Ascending aorta (tissue), 2 donors: ENCODE measurements at places on chromosomes 1 and 21.

GRCh38 chr1:185324118-185324517 is 7.1 kb upstream of the IVNS1ABP start:
- DNase-seq: no peak

GRCh38 chr1:6010554-6010953 is 18.3 kb upstream of the NPHP4 start:
- DNase-seq: no peak

GRCh38 chr1:69123486-69123885 is 444.2 kb upstream of the LRRC7 start:
- DNase-seq: no peak

DNA sequence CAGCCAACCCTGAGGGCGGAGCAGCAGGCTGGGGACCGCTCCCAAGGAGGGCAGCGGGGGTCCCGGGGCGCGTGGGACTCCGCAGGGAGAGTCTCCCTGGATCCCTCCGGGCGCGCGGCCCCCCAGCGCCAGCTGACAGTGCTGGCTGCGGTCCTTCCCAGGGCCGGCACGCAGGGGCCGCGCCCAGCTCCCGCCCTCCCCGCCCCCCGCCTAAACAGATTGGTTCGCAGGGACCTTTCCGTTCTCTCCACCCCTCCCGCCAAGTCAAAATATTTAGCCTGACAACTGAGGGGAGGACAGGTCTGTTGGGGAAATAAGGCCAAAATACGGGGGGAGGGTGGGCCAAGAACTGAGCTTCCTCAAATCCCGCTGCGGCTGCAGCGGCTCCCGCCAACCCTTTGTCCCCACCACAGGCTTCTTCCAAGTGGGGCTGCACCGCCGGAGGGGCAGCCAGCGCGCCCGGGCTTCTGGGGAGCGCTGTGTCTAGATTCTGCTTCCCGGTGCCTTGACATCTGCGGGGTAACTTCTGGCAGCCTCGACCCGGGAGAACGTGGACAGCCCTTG is at the start of gene INSRR:
TSS of gene INSRR (minus strand) at position 159 of the 564 bp plus-strand sequence. CDS start 496 bp downstream, outside the sequence.
- no peak for DNase-seq

DNA sequence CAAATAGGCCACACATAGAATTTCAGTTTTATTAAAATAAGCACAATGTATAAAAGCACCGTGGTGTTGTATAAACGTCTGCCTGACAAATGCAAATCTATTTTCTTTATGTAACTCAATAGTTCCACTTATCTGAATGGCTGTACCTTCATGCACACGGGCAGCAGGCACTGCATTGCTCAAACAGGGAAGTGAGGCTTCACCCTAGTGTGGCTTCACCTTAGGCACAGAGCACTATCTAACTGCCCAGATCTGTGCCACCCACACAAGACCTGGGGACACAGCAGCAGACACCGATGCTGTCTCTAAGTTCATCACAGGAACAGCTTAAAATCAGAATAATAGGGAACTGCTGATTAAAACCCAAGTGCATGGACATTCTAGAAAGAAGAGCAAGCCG is 6.0 kb upstream of the KNCN start:
- no peak for DNase-seq

DNA sequence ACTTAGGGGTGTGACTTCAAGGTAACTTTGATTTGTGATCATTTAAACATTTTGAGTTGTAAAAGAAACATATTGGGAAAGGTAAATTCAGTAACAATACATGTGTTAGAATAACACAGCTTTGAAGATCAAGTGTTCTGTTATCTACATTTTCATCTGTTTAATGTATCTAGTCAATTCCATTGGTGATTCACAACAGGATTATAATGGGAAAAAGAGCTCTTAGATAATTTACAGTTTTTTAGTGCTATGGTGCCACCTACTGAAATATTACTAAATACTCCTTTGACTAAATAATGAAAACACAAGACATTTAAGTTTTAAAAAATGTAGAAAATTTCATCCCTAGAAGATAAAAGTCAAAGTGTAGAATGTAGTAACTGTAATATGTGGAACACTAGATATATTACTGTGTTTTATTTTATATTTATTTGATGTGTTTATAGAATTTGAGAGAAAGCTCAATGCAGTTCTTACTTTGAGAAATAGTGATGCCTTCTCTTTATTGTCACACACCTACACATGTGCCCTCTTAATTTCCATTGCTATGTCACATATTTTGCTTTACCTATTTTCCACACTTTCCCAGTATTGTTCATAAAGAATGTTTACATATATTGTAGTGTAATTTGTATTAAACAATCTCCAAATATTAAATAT is 47.4 kb downstream of the PTPRC start:
- DNase-seq: no peak

DNA sequence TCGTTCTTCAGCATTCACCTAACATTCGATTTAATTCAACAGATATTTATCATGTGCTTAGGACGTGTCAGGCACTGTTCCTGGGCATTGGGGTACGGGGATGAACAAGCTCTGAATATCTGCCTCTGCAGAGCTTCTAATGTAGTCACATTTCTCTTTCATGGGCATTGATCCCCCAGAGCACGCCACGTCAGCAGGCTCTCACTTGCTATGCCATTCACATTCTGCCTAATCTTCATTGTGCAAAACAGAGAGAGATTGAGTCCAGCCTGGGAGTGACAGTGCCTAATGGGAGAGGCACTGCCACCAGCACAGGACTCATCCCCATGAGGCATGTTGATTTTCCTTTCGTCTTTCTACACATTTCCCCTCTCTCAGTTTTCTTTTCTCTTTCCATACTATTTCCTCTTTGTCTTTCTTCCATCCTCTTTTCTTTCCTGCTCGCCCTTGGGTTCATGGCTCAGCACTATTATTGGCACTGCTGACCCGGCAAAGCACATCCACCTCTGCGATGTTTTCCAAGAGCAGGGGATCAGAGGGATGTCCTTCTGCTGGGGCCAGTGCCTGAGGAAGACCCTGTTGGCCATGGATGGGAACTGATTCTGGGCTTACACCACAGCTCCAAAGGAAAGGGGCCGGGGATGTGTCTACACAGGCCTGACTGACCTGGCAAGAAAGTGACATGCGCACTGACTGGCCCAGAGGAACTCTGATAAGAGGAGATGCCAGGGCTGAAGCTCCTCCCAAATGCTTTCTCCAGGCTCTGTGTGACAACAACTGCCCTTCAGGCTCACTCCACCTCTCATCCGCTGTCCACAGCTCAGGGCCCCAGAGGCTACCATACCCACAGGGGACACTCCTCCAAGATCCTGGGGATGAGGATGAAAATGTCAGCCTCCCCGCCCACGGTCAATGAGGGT is 195.9 kb downstream of the TOMM20 start:
- DNase-seq: peak; percentile 70

DNA sequence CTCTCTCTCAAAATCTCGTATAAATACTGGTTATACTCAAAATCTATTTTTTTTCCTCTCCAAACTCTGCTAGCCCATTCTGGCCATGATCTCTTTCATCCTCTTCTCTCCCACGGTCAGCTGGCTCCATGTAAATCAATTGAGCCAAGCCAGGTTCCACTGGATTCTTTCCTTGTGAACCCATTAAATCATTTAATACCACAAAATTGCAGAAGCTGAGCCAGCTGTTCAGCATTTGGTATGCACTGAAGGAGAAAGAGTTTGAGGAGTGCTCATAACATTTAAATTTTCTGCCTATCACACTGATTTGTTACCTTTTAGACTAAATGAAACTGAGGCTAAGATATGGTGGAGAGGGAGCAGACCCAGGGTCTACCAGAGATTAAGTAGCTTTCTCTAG is 29.1 kb upstream of the TADA1 start:
- no peak for DNase-seq
